GM04504 (cell line): ENCODE measurements at places on chromosomes 16 and 17.

GRCh38 chr16:77402118-77402517 is 32.7 kb downstream of the ADAMTS18 start:
- DNase-seq = no peak

- no peak for DNase-seq
Measured at GRCh38 chr17:82416771-82417170, 1.4 kb upstream of the HEXD start.

DNA sequence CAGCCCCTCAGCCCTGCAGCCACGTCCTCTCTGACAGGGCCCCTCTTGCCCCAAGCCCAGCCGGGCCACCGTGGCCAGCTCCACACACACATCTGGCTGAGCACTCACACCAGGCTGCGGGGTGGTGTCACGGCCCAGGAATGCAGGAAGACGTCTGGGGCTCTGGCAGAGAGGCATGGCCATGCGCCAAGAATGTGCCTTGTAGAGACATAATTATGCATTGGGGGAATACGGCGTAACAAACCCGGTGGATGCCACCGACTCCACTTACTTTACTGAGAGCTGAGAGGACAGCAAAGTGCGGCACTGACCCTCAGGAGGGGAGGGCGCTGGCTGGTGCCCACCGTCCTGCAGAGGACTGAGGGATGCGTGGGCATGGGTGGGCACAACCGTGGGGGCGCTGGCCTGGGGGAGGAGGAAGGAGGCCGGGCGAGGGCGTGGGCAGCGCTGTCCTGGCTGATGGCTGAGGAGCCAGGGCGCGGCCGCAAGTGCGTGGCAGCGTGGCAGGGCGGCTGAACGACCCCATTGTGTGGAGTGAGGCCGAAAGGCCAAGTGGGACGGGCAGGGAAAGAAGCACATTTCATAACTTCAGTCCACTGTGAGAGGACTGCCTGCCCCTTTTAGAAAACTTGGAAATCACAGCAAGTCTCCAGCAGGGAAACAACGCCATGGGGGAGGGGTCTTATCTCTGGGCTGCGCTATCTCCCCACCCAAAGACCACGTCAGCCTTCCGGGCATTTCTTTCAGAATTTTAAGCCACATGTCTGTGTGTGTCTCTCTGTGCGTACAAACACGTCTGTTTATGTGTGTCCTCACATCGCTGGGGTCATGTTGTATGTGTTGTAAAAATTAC is 30.6 kb downstream of the METRNL start:
- DNase-seq = peak; percentile 94

DNA sequence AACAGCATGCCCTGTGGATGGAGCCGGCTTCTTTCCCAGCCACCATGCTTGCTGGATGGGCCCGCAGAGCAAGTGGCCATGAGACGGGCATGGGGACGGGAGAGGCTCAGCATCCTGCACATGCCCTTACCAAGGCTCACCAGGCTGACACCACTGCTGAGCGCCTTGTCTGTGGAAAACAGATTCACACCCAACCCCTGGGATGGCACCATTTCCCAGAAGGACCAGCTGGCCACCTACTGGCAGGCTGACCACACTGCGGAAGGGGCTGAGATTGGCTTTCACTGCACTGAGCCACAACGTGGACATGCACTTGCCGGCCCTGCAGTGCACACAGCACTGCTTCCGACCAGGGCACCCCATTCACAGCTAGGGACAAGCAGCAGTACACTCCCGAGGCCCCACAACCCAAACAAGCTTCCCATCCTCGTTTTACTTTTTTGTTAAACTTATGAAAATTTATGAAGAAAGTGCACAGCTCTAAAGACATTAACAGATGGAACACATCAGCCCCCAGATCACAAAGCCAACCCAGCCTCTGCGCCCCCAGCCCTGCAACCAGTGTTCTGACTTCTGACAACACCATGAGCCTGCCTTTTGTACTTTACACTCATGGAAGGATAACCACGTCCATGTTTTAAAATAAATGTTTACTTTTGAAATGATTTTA is 13.9 kb upstream of the KRTAP17-1 start:
- peak; percentile 35 for DNase-seq

GRCh38 chr16:17213025-17213424 is 257.7 kb downstream of the XYLT1 start:
- no peak for DNase-seq

DNA sequence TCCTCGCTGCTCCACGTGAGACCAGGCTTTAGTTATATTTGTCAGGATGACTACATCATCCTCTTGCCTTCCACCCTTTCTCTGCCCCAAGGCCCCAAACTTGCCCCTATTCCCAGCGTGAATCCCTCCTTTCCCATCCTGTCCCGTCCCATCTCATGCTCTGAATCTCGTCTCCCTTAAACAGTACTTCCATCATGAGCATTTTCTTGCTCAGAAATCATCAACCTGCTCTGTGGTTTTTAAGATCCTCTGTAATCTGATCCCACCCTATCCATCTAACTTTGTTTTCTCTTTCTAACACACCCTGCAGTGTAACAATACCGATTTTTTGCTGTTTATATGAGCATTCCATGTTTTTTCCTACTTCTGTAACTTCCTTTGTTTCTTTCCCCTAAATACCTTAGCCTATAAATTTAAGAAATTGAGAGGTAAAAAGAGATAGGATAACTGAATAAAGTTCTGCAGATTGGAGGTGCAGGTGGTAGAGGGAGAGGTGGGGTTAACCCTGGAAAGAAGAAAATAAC is 39.7 kb downstream of the MRTFB start:
- DNase-seq = no peak

GRCh38 chr16:79593754-79594153 is 6.8 kb downstream of the MAF start:
- no peak for DNase-seq

DNA sequence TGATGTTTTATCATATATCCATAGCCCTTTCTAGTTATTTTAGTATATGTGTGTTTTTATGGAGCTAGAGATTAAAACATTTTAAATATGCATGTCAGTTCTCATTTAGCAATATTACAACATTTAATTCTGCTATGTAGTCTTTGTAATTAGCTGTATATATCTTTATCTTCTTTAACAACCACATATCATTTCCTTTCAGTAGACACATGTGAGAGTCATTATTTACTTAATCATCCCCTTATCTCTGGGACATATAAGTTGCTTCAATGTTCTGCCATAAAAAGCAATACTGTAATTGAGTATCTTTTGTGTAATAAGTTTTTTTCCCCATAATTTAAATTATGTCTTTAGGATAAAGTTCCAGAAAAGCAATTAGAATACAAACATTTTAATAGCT is 52.0 kb upstream of the CLEC3A start:
- DNase-seq = no peak

DNA sequence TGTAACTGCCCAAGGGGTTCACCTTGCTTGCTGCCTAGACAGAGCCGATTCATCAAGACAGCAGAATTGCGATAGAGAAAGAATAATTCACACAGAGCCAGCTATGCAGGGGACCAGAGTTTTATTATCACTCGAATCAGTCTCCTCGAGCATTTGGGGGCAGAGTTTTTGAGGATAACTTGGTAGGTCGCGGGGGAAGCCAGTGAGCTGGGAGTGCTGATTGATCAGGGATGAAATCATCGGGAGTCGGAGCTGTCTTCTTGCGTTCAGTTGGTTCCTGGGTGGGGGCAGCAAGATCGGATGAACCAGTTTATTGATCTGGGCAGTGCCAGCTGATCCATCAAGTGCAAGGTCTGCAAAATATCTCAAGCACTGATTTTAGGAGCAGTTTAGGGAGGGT is 9.1 kb downstream of the ITGAM start:
- no peak for DNase-seq

DNA sequence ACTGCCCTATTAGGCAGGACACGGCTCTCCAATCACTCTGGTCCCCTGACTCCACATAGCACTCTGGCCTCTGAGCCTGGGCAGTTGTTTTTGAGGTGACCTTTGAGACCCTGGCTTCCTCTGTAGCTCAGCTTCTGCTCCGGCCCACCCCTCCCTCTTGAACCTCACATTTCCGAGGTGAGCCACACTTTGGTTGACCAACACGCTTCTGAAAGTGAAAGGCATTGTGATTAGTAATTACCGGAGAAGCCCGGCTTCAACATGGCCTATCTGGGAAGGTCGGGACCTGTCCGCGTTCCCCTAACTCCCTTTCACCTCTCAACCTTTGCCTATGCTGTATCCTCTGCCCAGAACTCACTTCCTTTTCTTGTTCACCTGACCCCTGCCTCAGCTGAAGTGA is 10.3 kb upstream of the ITGAX start:
- DNase-seq = no peak

GRCh38 chr16:65961476-65962143 is 404.9 kb upstream of the CDH5 start:
- no peak for DNase-seq

- no peak for DNase-seq
Measured at GRCh38 chr16:537415-538335, 10.2 kb downstream of the CAPN15 start.

- no peak for DNase-seq
Measured at GRCh38 chr17:79461041-79461440, 149.8 kb downstream of the RBFOX3 start.

DNA sequence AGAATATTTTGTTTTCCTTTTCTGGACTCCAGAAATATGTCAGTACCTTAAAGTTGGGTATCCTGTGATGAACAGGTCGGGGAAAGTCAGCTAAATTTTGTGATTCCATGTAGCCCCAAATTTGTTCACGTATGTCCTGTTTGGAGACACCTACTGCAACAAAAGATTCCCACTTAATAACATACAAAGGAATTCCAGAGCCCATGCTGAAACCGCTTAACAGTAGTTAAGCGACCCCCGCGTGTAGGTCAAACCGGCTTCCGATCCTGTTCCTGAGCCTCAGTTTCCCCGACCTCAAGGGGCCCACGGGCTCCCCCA is 477 bp downstream of the MTHFSD start:
- no peak for DNase-seq

DNA sequence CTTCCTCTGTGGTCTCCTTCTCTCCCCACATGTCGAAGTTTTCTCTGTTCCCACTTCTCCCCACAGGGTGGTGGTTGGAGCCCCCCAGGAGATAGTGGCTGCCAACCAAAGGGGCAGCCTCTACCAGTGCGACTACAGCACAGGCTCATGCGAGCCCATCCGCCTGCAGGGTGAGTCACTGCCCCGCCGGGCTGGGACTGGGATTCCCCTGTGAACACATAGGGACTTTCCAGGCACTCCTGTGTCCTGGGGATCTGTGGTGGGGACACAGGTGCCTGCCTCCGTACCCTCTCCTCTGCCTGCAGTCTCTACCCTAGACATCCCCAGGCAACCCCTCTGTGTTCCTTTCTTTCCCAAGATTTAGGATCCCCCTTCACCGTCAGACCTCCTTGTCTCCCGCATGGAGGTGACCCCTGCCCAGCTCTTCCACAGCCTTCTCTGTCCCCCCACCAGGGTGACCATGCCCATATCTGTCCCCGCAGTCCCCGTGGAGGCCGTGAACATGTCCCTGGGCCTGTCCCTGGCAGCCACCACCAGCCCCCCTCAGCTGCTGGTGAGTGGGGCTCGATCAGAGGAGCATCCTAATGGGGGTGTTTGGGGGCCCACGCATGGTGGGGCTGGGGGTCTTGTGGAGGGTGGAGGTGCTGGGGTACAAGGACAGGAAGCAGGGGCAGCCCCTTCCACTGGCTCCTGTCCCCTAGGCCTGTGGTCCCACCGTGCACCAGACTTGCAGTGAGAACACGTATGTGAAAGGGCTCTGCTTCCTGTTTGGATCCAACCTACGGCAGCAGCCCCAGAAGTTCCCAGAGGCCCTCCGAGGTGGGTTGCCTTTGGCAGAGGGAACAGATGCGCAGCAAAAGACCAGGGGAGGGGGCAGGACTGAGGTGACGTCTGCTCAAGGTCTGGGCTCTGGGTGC is 5.8 kb downstream of the ITGAM start:
- DNase-seq = no peak

GRCh38 chr17:27577884-27578717 is 52.9 kb upstream of the LGALS9 start:
- no peak for DNase-seq

DNA sequence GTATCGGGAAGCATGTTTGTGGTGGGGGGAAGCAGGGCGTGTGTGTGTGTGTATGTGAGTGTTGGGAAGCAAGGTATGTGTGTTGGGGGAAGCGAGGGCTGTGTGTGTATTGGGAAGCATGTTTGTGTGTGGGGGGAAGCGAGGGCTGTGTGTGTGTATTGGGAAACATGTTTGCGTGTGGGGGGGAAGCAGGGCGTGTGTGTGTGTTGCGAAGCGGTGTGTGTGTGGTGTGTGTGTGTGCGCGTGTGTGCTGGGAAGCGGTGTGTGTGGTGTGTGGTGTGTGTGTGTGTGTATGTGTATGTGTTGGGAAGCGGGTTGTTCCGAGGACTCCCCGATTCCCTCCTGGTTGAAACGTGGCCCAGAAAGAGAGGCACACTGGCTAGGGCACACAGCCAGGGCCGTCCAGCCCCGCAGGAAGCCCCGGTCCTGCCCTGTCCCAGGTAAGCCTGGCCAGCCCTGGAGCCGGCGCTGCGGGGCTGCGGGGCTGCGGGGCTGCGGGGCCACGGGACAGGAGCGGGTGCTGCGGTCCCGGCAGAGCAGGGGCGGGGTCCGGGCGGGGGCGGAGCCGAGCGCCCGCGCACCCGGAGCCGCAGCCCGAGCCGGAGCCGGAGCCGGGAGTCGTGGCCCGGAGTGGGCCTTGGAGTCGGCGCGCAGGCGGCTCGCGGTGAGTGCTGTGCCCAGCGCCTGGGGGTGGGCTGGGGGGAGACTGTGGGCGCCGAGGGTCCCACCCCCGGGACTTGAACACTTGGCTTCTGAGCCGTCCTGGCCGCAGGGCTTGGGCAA is at the start of gene NOD2:
Gene NOD2 (plus strand): TSS at position 608 of the 783 bp plus-strand sequence. CDS start 5,890 bp downstream, outside the sequence.
- no peak for DNase-seq

DNA sequence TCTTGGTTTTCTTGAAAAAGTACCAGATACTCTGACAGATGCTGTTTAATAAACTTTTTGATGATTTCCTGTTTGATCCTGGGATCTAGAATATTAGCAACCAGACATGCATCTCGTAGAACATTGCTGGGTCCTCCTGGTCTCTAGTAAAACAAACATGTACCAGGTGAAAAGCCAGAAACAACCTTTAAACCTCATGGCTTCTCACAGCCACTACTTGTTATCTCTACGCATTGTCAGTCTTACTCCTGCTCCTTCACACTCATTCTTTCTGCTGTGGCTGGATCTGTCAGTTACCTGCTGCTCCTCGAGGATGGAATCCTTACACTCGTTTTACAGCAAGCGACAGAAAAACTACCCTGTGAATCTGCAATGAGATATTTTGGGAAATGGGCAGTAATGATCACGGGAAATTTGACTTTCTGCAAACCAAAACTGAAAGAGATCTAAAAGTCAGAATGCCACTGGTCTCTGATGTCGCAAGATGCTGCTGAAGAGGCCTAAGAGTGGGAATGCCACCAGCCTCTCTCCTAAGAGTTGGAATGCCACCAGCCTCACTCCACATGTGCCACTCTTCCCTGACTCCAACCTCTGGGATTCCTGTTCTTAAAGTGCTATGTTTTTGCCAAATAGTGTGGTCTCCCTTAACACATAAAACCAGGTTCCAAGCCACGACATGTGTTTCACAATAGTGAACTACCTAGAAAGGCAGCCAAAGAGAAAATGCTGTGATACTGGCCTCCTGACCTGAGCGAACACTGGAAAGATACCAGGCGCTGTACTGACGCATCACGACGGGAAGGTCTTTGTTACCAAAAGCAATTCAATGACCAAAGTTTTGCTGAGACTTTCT is 86.3 kb downstream of the VPS53 start:
- DNase-seq = no peak
